ENCODE measurements at places on chromosomes 3 and 15.

- DNase-seq: no peak
Observed at GRCh38 chr3:42010530-42010929, 48.6 kb upstream of the ULK4 start.

DNA sequence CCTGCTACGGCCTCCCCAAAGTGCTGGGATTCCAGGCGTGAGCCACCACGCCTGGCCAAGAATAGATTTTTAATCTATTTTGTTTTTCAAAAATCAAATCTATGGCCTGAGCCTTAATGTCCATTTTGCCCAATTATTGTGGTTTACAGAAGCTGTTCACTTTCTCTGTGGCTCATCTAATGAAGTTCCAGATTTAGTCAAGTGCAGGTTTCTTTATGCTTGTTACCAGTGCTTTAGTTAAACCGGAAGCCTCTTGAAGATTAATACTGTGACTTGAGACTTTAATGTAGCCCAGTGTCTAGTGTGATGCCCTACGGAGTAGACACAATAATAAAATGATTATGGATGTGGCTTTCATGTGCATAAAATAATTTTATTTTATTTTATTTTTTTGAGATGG, 16.5 kb upstream of the EDEM1 start:
- DNase-seq: no peak

- no peak for DNase-seq
Observed at GRCh38 chr3:180180795-180181194, 144.1 kb upstream of the PEX5L start.

DNA sequence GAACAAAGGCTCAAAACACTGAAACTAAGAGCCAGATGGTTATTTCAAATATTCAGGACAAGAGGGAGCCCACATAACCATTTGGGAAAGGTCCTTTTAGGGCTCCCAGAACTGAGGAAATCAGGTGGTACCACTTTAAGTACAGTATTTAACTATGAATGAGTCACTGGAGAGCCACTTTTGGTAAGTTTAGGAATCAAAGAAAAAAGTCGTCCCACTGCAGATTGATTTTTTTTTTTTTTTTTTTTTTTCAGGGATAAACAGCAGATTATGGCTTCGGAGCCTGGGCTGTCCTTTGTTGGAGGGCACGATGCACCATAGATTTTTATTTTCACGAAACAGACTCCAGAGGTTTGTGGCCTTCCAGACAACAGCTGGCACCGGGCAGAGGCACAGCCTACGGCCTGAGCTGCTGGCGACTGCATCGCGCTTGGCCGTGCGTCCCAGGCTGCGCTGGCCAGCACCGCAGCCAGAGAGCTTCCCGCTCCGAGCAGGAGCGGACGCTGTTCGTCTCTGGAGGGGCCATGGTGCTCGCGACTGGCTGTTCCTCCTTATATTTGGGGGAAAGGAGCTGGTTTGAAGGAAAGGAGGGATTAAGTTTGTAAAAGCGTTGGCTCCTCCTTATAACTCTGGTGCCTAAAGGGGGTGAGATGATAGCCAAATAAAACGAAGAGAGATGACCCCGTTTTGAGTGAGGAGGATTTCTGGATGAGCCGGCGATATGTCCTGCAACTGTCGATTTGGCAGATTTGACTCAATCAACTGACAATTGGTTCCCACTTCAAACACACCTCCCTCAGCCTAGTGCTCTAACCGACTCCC, 152.9 kb upstream of the GOLIM4 start:
- DNase-seq: peak; percentile 85

- no peak for DNase-seq
Observed at GRCh38 chr15:90126596-90127435, 24.5 kb upstream of the IDH2 start.

- DNase-seq: peak; percentile 20
Observed at GRCh38 chr3:152395764-152396163, 127.0 kb downstream of the MBNL1 start.

DNA sequence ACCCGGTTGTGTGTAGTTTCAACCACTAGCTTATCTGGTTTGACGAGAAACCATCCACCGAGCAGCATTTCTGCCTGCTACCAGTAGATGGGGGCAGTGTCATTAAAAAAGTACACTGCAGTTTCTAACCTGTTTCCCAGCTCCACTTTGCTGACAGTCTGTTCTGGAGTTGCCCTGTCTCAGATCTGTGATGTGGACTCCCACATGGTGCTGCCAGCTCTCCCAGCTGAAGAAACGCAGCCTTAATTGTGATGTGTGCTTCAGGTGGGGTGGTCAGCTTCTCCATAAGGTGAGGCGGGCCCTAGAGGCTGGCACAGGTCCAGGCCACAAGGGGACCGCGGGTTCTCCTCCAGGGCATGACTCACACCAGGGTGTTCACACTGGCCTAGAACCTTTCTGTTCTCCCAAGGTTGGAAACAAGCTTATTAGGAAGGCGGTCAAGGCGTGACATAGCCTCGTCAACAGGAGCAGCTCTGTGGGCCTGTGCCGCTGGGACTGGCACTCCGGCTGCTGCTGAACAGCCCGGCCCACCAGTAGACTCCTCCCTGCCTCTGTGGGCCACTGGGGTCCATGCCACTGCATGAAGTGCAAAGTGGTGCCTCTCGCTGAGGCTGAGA, 2.9 kb upstream of the FAM43A start:
- peak; percentile 75 for DNase-seq

DNA sequence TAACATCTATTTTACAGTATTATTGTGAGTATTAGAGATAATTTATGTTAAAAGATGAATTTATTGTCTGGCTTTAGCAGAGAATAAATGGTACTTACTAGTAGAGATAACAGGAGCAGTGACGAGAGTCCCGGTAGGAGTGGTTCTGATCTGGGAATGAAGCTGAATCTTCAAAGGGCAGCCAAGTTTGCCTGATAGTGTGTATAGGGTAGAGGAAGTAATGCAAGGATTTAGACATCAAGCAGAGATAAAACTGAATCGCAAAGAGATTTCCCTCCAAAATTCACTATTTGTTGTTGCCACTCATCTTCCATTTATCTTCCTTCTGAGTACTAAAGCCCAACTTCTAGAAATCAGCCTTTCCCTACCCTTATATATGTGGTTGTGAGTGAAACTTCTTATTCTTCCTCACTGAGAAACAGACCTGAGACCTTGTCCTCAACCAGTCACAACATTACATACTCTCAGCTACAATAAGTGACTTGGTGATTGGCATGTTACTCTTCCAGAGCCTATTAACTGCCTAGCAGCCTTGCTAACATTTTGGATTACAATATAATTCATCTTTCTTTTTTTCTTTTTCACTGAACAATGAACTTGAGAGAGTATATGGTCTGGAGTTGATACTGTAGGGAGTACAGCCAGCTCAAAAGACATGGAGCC, 692.7 kb upstream of the ZNF385D start:
- DNase-seq: no peak

- DNase-seq: peak; percentile 59
Observed at GRCh38 chr3:152269831-152270734, 1.4 kb downstream of the MBNL1 start.

DNA sequence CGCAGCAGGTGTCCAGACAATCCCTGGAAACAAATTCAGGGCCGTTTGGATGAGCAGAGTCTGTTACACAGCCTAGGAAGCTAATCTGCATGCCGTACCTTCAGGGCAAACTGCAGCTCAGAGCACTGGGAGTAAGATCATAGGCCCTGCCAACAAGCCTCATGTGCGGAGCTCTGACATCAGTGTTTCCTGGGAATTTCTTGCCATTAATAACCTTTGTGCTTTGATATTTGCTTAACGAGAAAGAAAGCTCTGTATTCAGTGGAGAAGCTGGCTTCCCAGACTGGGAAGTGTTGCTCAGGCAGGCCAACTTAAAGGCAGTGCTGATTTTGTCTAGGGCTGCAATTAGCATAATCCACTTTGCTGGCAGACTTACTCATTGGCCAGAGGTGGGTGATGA, 116.1 kb upstream of the KLHL25 start:
- no peak for DNase-seq

GRCh38 chr3:89303701-89304100, 196.3 kb downstream of the EPHA3 start:
- DNase-seq: no peak

GRCh38 chr3:11400213-11400612, 128.0 kb downstream of the ATG7 start:
- no peak for DNase-seq

DNA sequence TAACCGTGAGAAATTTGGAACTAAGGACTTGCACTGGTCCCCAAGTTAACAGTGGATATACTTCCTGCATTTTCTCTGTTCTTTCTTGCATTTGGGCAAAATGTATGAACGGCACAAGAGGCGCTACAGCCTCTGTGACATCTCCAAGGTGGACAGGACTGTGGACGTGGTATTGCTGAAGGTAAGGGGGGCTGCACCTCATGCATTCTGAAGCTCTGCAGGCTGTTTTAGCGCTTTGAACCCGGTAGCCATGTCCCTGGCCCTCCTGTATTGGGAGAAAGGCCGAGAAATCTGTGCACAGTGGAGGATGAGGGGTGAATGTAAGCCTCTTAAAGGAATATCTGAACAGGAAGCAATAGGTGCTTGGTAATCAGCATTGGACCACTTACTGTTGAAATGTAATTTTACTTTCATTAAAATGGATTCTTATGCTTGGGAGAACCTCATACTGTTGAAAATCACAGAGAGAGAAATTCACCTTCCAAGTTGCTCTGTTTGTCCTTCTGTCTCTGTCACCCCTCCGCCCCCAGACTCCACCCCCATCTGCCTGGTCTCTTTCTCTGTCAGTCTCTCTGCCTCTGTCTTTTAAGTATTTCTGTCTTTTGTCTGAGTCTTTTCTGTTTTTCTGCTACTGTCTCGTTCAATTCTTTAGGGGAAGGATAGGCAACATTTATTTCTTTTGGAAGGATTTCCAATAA, 174.6 kb downstream of the KLHL25 start:
- DNase-seq: no peak

DNA sequence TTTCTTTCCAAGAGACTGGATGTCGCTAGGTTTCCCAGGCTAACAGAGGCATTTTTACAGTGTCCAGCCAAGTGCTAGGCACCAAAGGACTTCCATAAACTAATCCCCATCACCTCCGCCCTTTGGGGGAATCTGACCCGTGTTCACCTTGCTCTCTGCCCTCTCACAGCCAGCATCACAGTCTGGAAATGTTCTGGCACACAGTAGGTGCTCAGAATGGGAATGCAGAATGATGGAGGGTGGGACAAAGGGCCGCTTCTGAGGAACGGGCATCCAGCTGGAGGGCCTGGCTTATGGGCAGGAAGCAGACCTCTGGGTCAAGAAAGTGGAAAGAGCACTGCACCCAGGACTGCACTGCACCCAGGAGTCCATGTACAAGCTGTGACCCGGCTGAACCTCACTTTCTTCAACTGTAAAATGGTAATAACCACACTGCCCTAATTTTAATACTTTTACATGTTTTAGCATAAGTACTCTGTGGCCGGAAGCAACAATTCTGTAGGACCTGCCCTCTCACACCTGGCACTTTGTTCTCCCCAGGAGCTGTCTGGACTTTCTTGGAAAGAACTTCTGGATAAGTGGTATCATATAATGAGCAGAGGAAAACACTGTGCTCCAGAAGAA, 901 bp upstream of the NMB start:
- DNase-seq: peak; percentile 47

GRCh38 chr3:100912571-100912970, 80.7 kb downstream of the ABI3BP start:
- DNase-seq: no peak

GRCh38 chr3:117080872-117081271, 371.3 kb downstream of the TUSC7 start:
- DNase-seq: no peak

GRCh38 chr3:194128202-194128918, 7.6 kb upstream of the HES1 start:
- DNase-seq: no peak

DNA sequence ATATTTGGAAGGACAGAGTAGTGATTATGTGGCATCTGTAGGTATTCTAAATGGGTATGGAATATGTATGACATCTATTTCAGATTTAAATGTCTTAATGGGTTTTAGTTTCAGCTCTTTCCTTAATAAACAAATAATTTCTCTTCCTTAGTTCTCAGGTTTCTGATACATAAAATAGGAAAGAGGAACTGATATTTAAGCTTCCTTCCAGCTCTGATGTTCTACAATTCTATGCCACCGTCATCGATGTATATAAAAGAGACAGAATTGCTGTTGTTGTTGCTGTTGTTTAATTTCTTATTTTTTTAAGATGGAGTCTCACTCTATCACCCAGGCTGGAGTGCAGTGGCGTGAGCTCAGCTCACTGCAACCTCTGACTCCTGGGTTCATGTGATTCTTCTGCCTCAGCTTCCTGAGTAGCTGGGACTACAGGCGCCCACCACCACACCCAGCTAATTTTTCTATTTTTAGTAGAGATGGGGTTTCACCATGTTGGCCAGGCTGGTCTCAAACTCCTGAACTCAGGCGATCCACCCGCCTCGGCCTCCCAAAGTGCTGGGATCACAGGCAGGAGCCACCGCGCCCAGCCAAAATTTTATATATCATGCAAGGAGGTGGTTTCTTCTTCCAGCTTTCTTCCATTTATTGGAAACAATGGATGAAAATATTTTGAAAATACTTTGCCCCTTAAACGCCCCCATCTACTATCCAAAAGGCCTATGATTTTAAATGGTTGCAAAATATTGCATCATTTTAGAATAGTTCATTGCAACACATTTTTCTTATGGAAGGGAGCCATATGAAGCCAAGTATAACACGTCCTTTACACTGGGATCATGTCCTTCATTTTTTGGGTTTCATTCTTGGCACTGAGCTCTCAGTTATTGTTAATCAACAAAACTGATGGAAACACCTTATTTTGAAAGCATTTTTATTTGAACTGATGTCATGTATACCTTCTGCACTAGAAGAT, 13.9 kb upstream of the C15orf61 start:
- no peak for DNase-seq

DNA sequence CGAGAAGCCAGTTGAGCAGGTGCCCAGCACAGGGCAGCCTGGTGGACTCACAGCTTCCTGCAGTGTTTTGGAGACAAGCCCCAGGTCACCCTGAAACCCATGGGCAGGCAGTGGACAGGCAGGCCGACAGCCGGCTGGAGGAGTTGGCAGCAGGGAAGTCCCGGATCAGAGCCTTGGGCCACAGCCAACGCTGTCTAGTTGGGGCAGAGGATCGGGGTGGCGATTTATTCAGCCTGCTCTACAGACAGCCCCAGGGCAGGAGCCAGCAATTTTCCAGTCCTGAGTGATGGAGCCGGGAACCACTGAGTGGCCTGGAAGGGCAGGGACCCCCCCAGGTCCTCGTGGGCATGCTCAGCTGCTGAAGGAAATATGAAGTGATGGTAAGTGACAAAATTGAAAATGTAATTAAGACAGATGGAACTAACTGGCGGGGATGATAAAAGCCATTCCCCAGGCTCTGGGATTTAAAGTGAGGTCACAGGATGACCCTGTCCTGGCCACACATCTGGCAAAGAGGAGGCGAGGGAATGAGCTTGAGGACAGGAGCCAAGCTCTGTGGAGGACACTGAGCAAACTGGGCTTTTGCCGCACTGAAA, 34.4 kb upstream of the TBC1D21 start:
- no peak for DNase-seq

GRCh38 chr15:79617071-79617470, 184.9 kb downstream of the MINAR1 start:
- DNase-seq: no peak

- no peak for DNase-seq
Observed at GRCh38 chr3:102761766-102762165, 327.0 kb downstream of the ZPLD1 start.

Measured in NCI-H1417 (cell line).